ENCODE measurements at places on chromosomes 2 and 18.

- DNase-seq = no peak
Measured at GRCh38 chr2:229629039-229629438, 85.3 kb downstream of the DNER start.

- DNase-seq = no peak
Measured at GRCh38 chr2:46655551-46656436, 176.4 kb downstream of the TMEM247 start.

GRCh38 chr2:150474326-150475074 lies 13.0 kb downstream of the RND3 start:
- DNase-seq = no peak

DNA sequence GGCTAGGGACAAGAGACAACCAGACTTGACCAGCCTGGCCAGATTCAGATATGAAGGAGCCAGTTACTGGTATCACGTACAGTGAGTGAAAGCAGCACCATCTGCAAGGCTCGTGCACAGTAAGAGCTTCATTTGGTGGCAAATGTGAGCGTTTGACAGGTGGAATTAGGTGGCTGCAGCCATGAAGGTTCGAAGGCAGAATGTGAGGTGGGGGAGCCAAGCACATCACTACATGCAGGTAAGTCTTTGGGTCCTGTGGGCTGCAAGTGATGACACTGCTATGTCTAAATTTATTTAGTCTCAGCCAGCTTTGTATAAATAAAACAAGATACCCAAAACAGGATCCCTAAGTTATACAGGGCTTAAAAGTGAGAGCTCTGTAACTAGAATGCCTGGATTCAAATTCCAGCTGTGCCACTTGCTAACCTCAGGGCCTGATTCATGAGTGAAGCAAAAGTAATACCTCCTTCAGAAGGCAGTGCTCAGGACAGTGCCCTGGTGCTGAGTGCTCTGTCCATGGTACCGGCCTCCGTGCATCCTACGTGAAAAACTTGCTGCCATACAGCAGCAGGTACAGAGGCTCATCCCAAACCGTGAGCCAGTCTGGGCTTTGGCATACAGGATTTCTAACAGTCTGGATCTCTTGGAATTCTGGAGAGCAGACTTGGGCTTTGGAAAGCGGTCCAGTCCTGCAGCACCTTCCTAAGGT lies 18.6 kb downstream of the DDX18 start:
- DNase-seq = no peak

DNA sequence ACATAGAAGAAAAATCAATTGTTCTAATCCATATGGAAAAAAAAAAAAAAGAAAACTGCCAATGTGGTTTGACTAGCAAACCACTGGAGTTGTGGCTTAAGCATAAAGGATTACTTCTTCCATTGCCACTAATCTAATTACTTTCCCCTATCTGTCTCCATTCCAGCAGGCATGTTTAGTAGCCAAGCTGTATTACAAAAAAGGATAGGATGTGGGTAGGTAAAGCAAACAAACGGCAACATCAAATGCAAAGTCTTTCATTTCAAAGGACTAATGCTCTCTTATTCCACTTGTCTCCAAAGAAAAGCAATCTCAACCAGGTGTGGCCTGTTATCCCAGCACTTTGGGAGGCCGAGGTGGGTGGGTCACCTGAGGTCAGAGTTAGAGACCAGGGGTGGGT lies 36.5 kb downstream of the SLC8A1 start:
- DNase-seq = no peak

- no peak for DNase-seq
Measured at GRCh38 chr2:218981390-218981880, 3.5 kb downstream of the FEV start.

- peak; percentile 8 for DNase-seq
Measured at GRCh38 chr18:79598633-79599175, 80.9 kb upstream of the CTDP1 start.

GRCh38 chr2:184197413-184197812 lies 400.9 kb upstream of the ZNF804A start:
- no peak for DNase-seq

GRCh38 chr2:88066543-88066942 lies 1.1 kb upstream of the SMYD1 start:
- DNase-seq = no peak

DNA sequence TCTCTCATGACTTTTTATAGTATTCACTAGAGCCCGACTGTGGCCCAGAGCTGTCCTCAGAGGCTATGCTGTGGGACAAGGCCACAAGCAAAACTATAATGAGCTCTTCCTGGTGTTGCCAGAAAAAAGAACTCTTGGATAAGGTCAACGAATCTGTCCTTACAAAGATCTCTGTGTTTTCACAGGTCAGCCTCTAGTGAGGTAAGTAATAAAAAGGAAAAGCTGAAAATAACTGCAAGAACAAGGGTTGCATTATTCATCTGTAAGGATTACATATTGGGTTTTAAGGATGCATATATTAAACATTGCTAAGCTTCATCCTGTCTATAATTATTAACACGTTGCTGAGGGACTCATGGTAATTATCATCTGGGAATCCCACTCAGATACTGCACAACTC lies 62.8 kb upstream of the ATL2 start:
- no peak for DNase-seq

DNA sequence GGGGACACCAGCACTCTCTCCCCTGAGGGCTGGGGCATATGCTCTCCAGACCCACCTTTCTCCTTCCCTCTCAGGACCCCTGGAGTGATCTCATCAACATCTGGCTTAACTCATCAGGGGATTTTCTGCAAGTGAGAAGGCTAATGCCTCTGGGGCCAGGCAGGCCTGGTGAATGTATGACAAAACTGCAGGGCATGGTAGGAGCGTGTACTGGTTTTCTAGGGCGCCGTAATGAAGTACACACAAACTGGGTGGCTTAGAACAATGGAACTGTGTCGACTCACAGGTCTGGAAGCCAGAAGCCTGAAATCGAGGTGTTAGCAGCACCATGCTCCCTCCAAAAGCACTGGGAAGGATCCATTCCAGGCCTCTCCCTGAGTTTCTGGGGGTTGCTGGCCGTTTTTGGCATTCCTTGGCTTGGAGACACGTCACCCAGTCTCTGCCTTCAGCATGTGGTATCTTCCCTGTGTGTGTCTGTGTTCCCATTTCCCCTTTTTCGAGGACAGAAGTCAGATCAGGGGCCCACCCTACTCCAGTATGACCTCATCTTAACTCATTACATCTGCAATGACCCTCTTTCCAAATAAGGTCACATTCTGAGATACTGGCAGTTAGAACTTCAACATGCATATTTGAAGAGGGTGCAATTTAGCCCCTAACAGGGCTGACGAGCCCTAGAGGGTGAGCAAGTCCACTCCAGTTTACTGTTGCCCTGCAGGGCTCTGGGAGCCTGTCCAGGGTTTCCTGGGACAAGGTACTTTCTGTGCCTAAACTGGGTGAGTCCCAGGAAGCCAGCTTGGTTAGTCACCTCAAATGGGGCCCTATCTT lies 45.5 kb upstream of the CAB39 start:
- DNase-seq = peak; percentile 56

DNA sequence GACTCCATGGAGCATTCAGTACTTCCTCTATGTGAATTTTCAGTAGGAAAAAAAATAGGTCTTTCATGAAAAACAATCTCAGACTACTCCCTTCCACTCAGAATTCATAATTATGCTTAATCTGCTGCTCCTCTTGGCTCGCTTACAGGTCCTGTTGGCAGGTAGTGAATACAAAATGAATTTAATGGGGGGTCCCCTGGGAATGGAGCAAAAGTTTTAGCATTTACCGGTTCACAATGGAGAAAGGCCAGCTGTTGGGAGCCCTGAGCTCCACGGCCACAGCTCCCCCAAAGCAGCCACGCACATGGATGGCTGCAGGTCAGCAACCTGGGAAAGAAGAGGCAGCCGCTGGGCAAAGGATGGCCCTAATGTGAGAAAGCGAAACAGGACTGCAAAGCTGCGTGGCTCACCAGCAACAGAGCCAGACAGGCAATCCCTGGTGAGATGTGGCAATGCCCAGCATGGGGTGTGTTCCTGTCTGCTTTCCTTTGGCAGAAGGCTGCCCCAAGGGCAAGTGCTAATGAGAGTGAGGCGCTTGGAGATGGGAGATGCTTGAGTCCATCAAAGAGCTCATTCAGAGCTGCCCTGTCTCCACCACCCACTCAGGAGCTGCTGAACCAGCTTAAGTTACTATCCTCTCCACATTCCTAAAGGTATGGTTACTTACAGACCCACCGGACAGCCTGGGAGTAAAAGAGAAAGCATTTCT lies 447.4 kb downstream of the EPHA4 start:
- no peak for DNase-seq

- no peak for DNase-seq
Measured at GRCh38 chr2:129467012-129467779, 512.3 kb upstream of the RAB6C start.

DNA sequence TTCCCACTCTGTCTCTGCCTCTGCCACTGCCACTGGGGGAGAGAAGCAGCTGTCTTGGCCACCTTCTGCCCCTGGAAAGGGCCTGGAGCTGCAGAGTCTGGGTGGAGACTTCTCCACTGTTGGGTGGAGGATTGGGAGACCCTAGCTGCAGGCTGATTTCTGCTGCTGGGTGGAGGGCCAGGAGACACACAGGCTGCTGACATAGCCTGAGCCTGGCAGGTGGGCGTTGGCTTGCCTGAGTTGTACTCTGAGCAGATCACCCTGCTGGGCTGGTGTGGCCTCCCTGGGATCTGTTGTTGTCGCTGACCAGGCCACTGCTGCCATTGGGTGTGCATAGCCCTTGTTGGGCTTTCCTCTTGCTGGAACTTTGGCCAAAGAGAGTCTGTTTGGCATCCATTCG lies 64.3 kb downstream of the ARHGEF4 start:
- no peak for DNase-seq

DNA sequence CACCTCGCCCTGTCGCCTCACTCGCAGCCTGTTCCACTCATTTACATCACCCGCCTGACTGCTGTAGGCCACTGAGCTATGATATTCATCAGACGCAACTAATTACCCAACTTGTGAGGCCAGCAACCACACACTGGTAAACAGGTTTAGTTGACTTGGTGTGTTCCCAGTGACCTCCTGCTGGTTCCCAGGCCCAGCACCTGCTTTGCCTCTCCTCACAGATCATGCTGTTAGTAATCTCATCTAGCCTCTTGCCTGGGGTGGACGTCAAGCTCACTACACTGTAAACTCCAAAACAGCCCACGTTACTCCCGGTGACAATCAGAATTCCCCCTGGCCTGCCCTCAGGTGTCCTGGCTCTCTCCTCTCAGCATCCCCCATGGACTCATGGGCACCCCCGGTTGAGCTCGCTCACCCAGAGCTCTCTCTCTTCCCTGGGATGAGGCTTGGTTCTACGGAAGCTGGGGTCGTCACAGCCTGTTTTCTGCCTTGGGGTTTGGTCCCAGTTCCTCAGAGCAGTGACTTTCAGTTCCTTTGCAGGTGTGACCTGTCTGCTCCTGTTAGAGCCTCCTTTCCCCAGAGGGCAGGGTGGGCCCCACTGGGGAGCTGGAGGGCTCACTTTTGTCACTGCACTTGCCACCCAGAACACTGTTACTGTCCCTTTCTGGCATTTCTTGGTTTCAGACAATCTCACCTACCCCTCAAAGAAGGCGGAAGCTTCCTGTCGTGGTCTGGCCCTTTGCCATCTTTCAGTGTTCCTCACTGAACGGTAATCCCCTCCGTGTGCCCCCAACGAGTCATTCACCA lies 40.3 kb downstream of the INPP5D start:
- DNase-seq = peak; percentile 81

DNA sequence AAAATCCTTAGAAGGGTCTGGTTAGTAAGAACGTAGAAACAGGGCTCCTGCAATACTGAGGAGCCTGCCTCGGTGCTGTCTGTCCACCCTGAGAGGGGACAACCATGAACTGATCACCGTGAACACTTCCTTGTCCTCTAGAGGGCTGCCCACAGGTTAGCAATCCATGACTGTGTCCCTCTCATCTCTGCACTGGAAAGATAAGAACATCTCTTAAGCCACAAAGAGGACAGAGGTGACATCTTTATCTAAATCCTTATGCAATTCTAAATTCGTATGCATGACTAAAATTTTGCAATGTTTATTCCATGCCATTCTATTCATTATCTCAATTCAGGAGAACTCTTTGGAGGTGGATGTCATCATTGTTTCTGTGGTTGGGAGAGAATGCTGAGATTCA lies 12.8 kb downstream of the EFR3B start:
- DNase-seq = no peak

DNA sequence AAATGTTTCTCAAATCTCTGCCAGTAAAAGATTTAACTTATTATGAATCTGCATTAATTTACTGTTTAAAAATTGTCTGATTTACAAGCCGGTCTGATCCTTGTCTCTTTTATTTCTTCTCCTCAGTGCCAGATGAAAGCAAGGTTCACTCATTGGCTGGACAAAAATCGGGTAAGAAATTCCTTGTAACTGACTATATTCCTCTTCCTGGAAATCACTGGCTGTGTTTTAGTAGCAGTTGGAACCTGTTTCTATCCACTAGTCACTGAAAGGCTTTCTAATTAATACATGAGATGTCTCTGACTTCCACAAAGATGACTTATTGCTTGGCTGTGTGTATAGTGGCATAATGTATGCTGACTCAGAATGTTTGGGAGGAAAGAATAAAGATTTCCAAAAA lies 436.6 kb upstream of the NRP2 start:
- DNase-seq = no peak

DNA sequence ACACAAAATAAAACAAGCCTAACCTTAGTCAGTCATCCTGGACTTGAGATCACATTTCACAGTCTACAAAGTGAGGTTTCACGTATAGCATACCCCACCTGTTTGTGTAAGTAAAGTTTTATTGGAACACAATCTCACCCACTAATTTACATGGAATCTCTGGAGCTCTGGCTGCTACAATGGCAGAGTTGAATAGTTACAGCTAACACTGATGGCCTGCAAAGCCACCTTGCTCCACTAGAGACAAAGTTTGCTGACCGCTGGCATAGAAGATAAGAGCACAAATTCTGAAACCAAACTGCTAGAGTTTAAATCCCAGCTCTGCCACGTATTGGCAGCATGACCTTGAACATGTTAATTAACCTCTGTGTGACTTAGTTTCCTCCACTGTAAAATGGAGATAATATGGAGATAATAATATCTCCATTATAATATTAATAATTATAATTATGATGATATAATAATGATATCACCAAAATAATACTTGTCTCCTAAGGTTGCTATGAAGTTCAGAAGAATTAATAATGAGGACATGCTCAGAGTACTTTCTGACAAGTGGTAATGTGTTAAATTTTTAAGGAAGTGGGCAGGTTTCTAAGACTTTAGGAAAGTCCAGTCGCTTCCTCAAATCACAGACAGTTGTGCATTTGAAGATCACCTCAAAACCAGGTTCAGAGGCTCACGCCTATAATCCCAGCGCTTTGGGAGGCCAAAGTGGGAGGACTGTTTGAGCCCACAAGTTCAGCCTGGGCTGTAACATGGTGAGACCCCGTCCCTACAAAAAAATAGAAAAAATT lies 204.6 kb downstream of the SH3RF3 start:
- no peak for DNase-seq

DNA sequence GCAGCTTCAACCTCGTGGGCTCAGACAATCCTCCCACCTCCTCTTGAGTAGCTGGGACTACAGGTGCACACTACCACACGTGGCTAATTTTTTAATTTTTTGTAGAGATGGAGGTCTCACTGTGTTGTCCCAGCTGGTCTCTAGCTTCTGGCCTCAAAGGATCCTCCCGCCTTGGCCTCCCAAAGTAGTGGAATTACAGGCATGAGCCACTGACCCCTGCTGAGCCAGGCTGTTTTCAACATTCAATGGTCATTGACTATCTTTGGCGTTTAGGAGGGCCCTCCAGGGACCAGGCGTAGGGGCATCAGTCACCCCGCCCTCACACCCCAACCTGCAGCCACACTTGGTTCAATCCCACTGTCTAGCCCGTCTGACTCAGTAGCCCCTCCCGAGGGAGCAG lies 5.2 kb downstream of the MZT2B start:
- no peak for DNase-seq

- no peak for DNase-seq
Measured at GRCh38 chr2:54598347-54599325, 124.8 kb upstream of the EML6 start.
